Substantia nigra (tissue), 51 donors: ENCODE measurements at places on chromosomes 2 and 18.

GRCh38 chr18:35889677-35890076 is 82.8 kb upstream of the RMP24 start:
- no peak for DNase-seq

DNA sequence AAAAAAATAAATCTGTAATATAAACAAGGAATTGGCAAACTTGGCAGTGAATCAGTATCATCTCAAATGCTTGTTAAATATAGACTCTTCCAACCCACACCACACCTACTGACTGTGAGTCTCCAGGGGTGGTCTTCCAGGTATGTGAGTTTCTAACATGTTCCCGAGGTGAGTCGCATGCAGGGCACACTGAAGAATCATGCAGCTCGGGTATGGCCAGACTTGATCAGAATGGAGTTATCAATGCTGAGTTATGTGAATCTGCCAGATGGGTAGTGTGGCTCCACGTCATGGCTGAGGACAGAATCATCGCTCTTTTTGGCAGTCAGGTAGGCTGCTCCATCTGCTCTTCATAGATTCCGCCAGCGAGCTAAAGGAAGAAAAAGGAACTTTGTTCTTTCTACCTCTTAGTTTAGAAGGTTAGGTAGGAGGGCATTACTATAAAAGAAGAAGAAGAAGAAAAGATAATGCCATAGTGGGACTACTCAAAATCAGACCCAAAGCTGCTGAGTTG is 1279.7 kb upstream of the ZEB2 start:
- no peak for DNase-seq

DNA sequence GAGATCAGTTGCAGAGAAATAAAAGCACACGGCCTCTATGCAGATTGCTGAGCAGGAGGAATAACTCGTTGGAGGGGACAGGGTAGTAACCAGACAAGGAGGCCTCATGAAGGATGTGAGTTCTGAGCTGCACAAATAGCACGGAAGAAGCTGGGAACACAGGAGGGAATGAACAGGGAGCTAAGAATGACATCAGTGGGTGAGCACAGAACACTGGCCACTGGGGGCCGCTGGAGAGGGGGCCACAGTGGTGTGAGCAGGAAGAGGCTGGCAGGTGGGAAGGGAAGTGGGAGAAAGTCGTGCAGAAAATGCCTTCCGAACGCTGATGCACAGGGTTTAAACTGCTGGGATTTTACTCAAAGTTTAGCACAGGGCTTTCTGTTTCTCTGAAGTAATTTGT is 61.0 kb downstream of the ZAP70 start:
- no peak for DNase-seq

- peak; percentile 28 for DNase-seq
Observed at GRCh38 chr2:29528891-29529520, 392.4 kb downstream of the ALK start.

- no peak for DNase-seq
Observed at GRCh38 chr2:84713441-84713840, 167.4 kb downstream of the TRABD2A start.

DNA sequence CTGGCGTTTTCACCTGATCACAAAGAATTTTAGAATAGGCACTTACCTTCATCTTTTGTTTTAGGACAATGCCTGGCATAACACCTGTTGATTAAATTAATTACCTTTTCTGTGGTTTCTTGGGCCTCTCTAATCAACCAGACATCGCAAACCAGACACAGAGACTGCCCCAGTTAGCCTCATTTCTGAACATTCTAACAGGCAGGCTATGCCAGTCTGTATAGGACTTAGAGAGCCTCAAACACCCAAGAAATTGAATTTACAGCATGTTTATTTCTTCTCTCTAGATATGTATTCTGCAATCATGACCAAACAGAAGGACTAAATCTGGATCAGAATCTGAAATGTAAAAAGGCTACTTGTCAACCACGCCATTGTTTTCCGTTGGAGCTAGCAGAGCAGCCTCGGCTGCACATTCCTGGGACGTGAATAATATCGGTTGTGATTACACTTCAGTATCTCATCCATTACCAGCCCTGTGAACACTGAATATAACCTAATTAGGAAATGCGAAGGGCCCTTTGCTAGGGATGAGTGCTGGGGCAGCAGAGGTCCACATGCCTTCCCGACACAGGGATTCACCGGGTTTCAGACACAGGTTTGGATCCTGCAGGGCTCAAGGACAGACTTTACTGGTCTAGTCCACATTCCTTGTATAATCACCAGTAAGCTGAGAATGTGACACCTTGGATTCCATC is 17.5 kb upstream of the CDC42EP3 start:
- DNase-seq = no peak

DNA sequence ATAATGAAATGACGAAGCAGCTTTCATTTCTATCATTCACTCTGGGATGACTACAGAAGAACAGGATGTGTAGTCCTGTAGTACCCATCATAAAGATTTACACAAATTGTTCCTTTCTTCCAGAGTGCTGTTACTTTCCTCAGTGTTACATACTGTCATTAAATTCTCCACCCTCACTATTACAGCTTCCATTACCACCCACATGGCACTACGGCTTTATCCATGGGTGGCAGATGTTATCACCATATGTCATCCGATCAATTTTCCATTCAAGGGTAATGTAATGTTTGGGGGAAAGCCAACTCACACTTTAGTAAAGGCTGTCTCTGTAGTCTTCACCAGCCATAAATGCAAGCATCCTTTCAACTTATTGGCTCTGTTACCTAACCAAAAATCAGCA is 7.1 kb upstream of the CSRNP3 start:
- no peak for DNase-seq

- no peak for DNase-seq
Observed at GRCh38 chr2:9288681-9289338, 82.2 kb downstream of the ASAP2 start.

DNA sequence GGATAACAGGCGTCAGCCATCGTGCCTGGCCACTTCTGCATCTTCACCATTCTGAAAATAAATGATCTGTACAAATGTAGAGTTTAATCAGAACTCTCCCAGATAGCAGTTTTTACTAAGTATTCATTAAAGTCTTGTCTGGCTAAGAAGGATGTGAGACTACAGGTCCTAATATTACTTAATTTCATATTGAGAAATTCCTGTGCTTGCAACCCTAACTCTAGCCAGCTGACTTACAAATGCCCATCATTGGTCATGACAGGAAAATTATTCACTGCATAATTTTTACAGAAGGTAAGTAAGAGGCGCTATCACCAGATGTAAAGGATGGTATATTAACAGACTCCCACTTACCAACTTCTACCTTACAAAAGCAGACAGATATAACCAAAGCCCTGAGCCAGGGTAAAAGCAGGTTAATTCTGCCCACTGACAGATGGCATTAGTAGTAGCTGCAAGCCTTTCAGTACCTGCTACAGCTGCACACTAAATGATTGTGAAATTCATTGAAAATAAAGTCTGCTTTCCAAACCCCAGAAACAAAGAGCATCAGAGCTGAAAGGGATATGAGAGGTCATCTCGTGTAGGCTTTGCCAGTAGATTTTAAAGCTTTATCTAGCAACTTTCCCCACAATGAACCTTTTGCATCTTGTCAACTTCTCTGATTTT is 271.3 kb upstream of the STON1 start:
- no peak for DNase-seq

- DNase-seq = no peak
Observed at GRCh38 chr2:240831594-240832204, 11.7 kb upstream of the KIF1A start.

GRCh38 chr2:182541268-182541667 is 114.4 kb upstream of the PDE1A start:
- no peak for DNase-seq

- DNase-seq = no peak
Observed at GRCh38 chr2:25043241-25043867, 1.5 kb downstream of the EFR3B start.

- DNase-seq = no peak
Observed at GRCh38 chr18:74918276-74918790, 290.6 kb downstream of the PTGR3 start.

GRCh38 chr18:61572871-61573270 is 239.6 kb downstream of the CDH20 start:
- DNase-seq = no peak
